Spleen (tissue), 13 donors: ENCODE measurements at places on chromosomes 11 and 22.

- DNase-seq: no peak
These were observed 5.9 kb downstream of the IGSF9B start for GRCh38 chr11:133950874-133951326.

- DNase-seq: no peak
These were observed 420.0 kb downstream of the MN1 start for GRCh38 chr22:27381552-27381951.

DNA sequence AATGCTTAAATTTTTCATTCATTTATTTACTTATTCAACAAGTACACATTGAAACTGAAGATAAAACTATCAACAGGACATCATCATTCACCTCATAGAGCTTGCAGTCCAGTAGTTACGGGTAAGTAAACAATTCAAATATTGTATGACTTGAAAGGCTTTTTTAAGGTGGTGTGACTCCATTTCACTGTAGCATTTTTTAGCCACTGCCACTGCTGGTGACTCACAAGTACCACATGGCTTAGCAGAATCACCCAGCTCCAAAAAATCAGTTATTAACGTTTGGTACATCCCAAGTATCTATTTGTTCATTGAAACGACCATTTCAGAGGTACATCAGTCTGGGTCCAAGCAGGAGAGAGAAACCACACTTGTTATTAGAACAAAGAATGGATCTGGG is 427.9 kb upstream of the DDI1 start:
- no peak for DNase-seq

- DNase-seq: no peak
These were observed 1.2 kb downstream of the GPR83 start for GRCh38 chr11:94400050-94400449.

DNA sequence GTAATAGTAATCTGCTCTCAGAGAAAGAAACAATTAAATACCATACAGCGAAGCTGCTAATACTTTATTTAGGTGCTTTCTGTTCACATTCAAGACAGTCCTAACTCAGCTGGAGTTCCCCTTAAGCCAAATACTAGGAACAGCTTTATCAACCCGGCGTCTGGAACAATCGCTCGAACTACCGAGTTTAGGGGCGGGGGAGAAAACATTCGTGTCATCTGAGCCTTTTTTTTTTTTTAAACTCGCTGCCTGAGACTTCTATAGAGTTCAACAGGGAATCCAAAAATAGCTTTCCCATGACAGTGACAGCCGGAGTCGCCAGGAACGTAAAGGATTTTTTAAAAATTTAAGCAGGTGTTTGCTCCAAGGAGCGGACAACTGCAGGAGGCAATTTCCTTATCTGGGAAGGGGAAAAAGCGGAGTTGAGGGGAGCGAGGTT is 852 bp downstream of the TRAF6 start:
- no peak for DNase-seq

GRCh38 chr11:57335023-57335342 is 709 bp downstream of the SSRP1 start:
- no peak for DNase-seq

GRCh38 chr11:57458410-57459163 is 1.7 kb upstream of the RTN4RL2 start:
- peak; percentile 82 for DNase-seq

GRCh38 chr11:83921447-83922192 is 635.5 kb upstream of the CCDC90B start:
- no peak for DNase-seq

GRCh38 chr11:17807034-17807433 is 72.5 kb downstream of the KCNC1 start:
- DNase-seq: no peak

- DNase-seq: no peak
These were observed 60.0 kb downstream of the BTG4 start for GRCh38 chr11:111452146-111452545.

- DNase-seq: no peak
These were observed 37.0 kb upstream of the FBLN1 start for GRCh38 chr22:45465633-45466032.

- no peak for DNase-seq
These were observed 153.9 kb downstream of the TEAD1 start for GRCh38 chr11:12827929-12828812.

- no peak for DNase-seq
These were observed 134.6 kb upstream of the TRPC6 start for GRCh38 chr11:101718402-101718801.

DNA sequence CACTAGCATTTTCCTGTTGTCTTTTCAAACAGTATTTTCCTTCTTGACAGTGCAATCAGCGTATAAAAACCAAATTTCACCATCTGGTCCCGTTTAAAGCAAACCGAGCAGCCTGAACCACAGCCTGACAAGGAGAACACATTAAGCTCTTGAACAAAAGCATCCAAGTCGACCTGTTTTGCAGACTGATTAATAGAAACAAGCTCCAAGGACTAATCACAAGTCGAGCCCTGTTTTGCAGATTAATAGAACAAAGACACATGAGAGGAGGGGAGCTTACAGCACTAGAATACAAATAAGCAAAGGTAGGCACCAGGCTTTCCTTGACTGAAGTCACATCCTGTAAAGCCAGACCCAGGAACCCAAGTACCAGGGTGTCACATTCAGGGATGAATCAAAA is 104.8 kb downstream of the MPPED2 start:
- no peak for DNase-seq

- DNase-seq: no peak
These were observed 12.0 kb downstream of the BRD1 start for GRCh38 chr22:49815641-49816091.

DNA sequence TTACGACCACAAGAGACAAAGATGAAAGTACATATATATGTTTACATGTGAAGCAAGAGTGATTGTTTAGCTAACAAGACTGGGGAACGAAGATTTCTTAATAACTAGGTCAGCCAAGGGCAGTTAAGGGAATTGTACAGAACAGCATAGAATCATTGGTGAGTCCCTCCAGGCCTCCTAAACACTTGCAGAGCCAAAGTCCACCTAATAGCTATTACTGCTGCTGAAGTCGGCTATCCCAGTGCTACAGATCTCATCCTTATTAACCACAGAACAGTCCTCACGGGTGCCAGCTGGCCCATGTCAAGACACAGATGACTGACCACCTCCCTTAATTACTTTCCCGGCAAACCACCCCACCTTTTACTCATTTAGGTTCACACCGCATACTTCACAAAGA is 68.5 kb upstream of the OPCML start:
- no peak for DNase-seq

GRCh38 chr11:27398400-27398770 is 35.4 kb upstream of the CCDC34 start:
- DNase-seq: no peak

- DNase-seq: peak; percentile 97
These were observed at the start of gene GCAT for GRCh38 chr22:37807410-37808293. GCAT (plus strand) TSS chr22:37807934; CDS start chr22:37807968, 34 bp downstream.

DNA sequence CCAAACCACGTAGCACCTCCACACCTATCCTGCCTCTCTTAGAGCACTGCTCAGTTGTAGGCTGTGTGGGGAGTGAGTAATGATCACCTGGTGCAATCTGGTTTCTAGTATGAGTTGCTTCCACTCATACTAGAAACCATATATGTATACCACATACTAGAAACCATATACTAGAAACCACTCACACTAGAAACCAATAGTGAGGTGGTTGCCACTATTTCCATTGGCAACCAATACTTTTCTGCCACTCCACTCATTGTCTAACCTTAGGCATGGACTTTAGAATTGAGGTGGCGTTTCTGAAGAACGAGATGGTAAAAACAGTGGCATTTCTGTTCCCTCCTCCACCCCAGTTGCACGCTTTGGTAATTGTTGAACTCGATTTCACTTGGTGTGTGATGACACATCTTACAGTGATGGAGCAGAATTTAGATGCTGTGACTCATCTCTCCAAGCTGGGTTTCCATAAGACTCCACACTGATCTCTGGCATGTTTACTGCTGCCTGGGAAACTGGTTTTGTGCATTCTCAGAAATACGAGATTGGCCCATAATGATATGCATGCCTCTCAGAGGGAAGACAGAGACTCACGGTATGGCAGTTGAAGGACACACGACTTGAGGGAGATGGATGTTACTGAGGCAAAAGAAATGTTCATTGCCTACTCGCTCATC is 82.9 kb downstream of the KIRREL3 start:
- no peak for DNase-seq

DNA sequence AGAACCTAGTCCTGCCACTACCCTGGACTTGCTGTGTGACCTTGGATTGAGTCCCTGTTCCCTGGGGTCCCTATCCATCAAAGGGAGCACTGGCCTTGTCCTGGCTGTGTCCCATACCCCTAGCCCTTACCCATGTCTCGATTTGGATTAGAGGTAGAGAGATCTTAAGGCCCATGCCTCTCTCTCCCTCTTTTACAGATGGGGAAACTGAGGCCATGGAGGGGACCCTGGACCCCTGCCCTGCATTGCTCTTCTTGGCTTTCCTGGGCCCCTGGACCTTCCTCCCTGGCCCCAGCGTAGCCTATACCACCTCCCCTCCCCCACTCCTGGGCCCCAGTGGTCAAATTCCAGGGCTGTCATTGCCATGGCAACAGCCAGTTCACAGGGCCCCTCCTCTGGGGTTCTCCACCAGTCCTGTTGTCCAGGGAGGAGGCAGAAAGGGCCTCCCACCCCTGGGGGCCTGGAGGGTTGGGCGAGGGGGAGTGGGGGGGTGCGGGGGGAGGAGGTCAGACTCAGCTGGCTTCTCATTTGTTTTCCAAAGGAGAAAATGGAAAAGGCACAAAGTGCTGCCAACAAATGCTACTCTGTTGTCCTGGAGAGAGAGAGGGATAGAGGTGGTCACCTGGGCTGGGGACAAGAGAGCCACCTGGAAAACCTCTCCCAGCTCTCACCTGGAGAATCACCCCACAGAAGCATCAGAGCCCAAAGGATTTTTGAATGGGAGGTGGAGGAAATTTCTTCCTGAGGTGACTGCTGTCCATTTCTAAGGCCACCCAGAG is 23.3 kb downstream of the ARHGEF17 start:
- no peak for DNase-seq

DNA sequence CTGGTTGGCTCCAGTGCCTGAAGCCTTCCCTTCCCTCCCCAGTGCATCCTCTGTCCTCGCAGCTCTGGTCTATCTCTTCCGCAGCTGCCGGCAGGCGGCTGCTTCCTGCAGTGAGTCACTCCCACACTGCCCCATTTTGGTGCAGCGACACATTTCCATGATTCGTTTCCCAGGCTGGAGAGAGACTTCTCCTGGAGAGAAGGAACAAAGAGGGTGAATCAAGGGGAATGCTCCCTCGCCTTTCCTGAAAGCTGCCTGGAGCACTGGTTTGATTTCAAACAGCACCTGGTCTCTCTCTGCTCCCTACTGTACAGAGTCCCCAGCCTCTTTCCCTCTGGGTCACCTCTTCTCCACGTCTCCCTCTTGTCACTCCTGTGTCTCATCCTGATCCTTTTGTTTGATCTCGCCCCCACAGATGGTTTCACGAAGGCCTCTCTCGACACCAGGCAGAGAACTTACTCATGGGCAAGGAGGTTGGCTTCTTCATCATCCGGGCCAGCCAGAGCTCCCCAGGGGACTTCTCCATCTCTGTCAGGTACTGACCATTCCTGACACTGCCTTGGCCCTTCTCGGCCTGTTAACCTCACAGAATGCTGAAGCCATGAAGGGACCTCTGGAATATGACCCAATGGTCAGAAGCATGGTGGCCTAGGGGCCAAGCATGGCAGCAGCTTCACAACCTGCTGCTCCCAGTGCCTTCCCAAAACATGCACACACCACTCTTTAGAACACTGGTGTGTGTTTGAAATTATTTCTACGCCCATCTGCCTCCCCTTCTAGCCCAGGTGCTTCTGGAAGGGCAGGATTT is at the start of gene TMA7B:
TSS of gene TMA7B (plus strand) at position 758 of the 808 bp plus-strand sequence. CDS start 3,978 bp downstream, outside the sequence.
- DNase-seq: peak; percentile 80

DNA sequence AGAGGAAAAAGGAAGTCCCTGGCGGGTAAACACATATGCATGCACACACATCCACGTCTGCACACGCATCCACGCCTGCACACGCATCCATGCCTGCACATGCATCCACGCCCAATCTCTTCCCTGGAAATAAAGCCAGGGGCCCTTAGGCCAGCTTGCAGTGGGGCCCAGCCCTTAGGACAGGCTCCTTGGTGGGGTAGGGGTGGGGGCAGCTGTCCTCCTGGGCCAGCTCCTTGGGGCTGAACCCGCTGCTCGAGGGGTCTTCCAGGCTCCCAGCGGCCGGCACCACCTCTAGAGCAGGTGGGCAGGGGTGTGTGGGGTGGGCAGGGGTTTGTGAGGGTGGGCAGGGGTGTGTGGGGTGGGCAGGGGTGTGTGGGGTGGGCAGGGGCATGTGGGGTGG is 1.9 kb downstream of the C11orf21 start:
- DNase-seq: peak; percentile 76

DNA sequence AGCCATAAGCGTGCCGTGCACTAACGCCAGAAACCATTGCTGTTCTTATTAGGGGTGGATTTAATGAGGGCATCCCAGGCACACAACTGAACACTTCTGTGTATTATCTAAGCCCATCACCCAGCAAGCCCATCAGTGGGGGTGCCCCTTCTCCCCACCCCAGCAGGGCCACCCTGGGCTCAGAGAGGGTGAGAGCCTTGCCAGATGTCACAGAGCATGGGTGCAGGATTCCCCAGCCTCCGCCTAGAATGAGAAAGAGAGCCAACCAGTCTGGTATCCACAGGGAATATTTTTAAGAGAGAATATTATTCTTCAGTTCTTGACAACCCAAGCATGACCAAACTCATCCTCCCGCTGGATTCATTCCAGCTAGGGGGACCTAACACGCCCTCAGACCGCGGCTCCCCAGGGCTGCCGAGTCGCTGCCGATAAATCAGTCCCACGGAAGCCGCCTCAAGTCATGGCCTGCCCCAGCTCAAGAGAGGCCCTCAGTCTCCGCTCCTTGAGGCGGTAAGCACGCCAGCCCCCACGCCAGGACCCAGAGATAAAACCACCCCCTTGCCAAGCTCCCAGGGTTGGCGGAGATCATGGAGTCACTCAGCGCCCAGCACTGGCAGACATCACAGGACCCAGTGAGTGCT is 47.2 kb downstream of the MN1 start:
- DNase-seq: peak; percentile 59

- peak; percentile 78 for DNase-seq
These were observed 22.5 kb downstream of the CLPB start for GRCh38 chr11:72411623-72412419.

GRCh38 chr22:25741692-25742626 is at the start of gene MYO18B:
MYO18B (plus strand) TSS chr22:25742188; CDS start chr22:25761093, 18,905 bp downstream.
- DNase-seq: no peak

GRCh38 chr11:62823677-62824076 is 8.2 kb downstream of the STX5 start:
- no peak for DNase-seq
